T-helper 17 cell (primary cell): ENCODE measurements at places on chromosomes 11 and 22. TPM values are rescaled to one million over a fixed set of nuclear protein-coding genes. Genes with fewer than 3 reads are reported as not detected.
A peak's percentile ranks its signal among the peaks of the same experiment; 100 is the strongest.

The SCN3B gene
- total RNA-seq, result not detected

The GLB1L2 gene
- total RNA-seq, result 0.37 TPM

The RHOD gene
- not detected for total RNA-seq

The OR8D1 gene
- not detected for total RNA-seq

The SAA4 gene
- total RNA-seq, result not detected

The ART1 gene
- not detected for total RNA-seq

The CHST1 gene
- total RNA-seq, result not detected

The AQP11 gene
- 0.16 TPM for total RNA-seq

- no peak for DNase-seq
- H3K36me3 ChIP-seq, result no peaks in the 10 kb centered on the region
- no peak overlapping the region for H3K4me3 ChIP-seq
- no peaks in the 10 kb centered on the region for H3K4me1 ChIP-seq
These were observed 86.5 kb downstream of the MN1 start for GRCh38 chr22:27715106-27715505.

DNA sequence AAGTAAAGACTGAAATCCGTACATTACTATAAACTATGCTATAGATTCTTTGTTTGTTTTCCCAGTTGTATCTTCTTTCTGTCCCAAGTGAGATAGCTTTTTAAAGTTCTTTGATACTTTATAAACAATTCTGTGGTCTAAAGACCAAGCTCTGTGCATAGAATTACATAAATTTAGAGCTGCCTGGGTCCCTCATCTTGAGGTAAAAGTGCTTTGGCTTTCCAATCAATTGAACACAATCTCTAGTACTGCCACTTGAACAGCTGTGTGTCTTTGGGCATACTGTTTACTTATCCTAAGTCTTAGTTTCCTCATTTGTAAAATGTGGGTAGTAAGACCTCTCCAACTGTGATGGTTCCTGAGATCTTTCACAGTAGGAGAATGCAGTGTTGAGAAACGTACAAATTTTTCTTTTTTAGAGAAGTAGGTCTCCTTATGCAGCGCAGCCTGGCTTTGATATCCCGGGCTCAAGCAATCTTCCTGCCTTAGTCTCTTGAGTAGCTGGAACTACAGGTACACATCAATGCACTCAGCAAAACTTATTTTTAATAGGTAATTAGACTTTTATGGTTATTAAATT is 2.5 kb upstream of the EED start:
- peaks cover 2% of the 10 kb centered on the region for H3K36me3 ChIP-seq

- H3K4me3 ChIP-seq, result peak overlapping the region; percentile 94
- H3K36me3 ChIP-seq, result peaks cover 3% of the 10 kb centered on the region
- DNase-seq, result no peak
- peak overlapping the region; percentile 94 for H3K27ac ChIP-seq
- H3K4me1 ChIP-seq, result peaks cover 32% of the 10 kb centered on the region
These were observed 569 bp downstream of the POLA2 start for GRCh38 chr11:65262381-65262680.

DNA sequence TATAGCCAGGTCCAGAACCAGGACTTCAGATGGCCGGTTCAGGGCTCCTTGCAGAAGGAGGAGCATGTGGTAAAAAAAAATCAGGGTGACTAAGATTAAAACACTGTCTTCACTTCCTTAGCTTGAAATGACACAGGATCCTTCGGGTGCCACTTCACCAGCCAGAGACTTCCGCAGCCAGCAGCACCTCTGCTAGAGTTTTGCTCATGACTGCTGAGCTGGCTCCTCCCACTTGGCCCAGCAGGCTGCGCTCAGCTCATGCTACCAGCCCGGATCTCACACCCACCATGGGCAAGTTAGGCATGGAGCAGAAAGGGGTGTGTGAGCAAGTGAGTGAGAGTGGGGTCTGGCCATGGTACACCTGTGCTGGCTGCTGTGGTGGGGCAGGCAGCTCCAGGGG is 6.6 kb upstream of the MS4A18 start:
- DNase-seq, result no peak
- H3K4me1 ChIP-seq, result no peaks in the 10 kb centered on the region
- H3K27me3 ChIP-seq, result peaks cover 48% of the 10 kb centered on the region
- peaks cover 2% of the 10 kb centered on the region for H3K36me3 ChIP-seq
- no peak overlapping the region for H3K4me3 ChIP-seq

- peaks cover 22% of the 10 kb centered on the region for H3K27me3 ChIP-seq
- no peak overlapping the region for H3K4me3 ChIP-seq
- H3K4me1 ChIP-seq, result peaks cover 2% of the 10 kb centered on the region
These were observed 8.8 kb downstream of the HOATZ start for GRCh38 chr11:111523343-111523742.

DNA sequence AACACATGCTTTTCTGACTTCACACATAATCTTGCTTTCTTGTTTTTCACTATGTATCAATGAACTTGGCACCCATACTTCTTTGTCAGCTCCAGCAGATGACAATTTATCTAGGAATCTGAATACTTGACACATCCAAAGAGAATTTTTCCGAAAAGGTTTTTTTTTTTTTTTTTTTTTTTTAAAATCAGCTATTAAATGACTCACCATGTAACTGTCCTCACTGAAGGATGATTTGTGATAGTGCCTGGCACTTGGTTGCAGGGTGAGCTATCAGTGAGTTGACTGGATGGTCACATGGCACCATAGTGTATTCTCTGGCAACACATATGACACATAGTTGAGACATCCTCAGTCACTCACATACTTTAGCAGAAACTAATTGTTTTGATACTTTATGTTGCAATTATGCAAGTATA is 133.4 kb upstream of the E2F8 start:
- H3K4me1 ChIP-seq, result no peaks in the 10 kb centered on the region
- H3K27me3 ChIP-seq, result peaks cover 45% of the 10 kb centered on the region
- H3K27ac ChIP-seq, result no peak overlapping the region
- no peaks in the 10 kb centered on the region for H3K36me3 ChIP-seq
- DNase-seq, result no peak

- no peak overlapping the region for H3K4me3 ChIP-seq
- no peaks in the 10 kb centered on the region for H3K27me3 ChIP-seq
- no peak for DNase-seq
These were observed 50.4 kb downstream of the OR4A47 start for GRCh38 chr11:48538991-48539390.

DNA sequence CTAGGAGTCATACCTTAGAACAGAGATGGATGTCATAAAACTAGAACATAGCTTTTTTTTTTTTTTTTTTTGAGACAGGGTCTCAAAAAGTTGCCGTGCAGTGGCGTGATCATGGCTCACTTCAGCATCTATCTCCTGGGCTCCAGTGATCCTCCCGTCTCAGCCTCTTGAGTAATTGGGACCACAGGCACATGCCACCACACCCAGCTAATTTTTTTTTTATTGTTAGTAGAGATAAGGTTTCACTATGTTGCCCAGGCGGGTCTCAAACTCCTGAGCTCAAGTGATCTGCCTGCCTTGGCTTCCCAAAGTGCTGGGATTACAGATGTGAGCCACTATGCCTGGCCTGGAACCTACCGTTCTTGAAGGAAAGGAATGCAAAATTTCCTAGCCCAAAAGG is 8.8 kb upstream of the CEP295 start:
- H3K36me3 ChIP-seq, result peaks cover 8% of the 10 kb centered on the region
- no peak overlapping the region for H3K27ac ChIP-seq
- peaks cover 40% of the 10 kb centered on the region for H3K27me3 ChIP-seq
- H3K4me3 ChIP-seq, result no peak overlapping the region
- peaks cover 19% of the 10 kb centered on the region for H3K4me1 ChIP-seq

DNA sequence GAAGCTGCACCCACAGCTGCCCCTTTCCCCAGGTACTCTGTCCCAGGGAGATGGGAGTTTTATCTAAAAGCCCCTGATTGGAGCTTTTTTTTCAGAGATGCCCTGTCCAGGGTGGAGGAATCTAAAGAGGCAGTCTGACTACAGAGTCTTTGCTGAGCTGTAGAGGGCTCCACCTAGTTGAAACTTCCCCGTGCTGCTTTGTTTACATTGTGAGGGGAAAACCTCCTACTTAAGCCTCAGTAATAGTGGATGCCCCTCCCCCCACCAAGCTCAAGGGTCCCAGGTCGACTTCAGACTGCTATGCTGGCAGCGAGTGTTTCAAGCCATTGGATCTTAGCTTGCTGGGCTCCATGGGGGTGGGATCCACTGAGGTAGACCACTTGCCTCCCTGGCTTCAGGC is 470.1 kb upstream of the LARGE1 start:
- no peak for DNase-seq
- H3K27ac ChIP-seq, result no peak overlapping the region
- no peaks in the 10 kb centered on the region for H3K4me1 ChIP-seq
- no peaks in the 10 kb centered on the region for H3K27me3 ChIP-seq
- no peaks in the 10 kb centered on the region for H3K36me3 ChIP-seq

DNA sequence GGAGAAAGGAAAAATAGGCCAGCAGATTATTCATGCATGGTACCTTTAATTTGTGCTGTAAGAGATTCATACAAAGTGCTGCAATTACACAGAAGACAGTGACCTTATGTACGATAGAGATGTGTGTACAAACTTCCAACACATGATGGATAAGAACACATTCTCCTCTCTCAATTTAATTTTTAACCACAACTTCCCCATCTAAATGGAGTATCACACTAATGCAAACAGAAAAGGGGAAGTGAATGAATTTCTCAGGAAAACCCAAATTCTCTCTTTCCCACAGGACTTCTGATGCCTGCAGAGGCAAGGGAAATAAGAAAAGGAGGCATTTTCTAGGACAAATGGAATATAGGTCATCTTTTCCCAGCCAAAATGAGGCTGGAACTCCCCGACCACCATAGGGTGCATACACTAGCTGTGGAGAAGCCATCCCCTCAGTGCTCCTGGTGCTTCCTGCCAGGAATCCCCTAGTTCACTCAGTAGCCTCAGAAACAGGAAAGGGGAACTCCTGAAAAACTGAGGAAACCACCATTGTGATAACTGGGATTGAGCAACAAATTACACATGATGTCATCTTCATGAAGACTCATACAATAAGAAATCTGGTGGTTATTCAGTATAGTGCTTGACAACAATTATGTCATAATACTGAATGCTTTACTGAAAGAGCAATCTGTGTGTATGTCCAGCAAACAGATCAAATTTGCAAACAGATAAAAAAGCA is 22.4 kb downstream of the MMP10 start:
- DNase-seq, result no peak
- H3K36me3 ChIP-seq, result peaks cover 2% of the 10 kb centered on the region
- peaks cover 4% of the 10 kb centered on the region for H3K4me1 ChIP-seq

GRCh38 chr11:8070417-8071115 is 10.4 kb upstream of the TUB start:
- H3K27ac ChIP-seq, result no peak overlapping the region
- no peak for DNase-seq
- peaks cover 55% of the 10 kb centered on the region for H3K27me3 ChIP-seq
- H3K4me3 ChIP-seq, result no peak overlapping the region

- H3K27ac ChIP-seq, result peak overlapping the region; percentile 24
- no peak overlapping the region for H3K4me3 ChIP-seq
- no peaks in the 10 kb centered on the region for H3K27me3 ChIP-seq
- peaks cover 16% of the 10 kb centered on the region for H3K4me1 ChIP-seq
- peaks cover 4% of the 10 kb centered on the region for H3K36me3 ChIP-seq
These were observed 185.8 kb downstream of the BRD1 start for GRCh38 chr22:49641770-49642313.

DNA sequence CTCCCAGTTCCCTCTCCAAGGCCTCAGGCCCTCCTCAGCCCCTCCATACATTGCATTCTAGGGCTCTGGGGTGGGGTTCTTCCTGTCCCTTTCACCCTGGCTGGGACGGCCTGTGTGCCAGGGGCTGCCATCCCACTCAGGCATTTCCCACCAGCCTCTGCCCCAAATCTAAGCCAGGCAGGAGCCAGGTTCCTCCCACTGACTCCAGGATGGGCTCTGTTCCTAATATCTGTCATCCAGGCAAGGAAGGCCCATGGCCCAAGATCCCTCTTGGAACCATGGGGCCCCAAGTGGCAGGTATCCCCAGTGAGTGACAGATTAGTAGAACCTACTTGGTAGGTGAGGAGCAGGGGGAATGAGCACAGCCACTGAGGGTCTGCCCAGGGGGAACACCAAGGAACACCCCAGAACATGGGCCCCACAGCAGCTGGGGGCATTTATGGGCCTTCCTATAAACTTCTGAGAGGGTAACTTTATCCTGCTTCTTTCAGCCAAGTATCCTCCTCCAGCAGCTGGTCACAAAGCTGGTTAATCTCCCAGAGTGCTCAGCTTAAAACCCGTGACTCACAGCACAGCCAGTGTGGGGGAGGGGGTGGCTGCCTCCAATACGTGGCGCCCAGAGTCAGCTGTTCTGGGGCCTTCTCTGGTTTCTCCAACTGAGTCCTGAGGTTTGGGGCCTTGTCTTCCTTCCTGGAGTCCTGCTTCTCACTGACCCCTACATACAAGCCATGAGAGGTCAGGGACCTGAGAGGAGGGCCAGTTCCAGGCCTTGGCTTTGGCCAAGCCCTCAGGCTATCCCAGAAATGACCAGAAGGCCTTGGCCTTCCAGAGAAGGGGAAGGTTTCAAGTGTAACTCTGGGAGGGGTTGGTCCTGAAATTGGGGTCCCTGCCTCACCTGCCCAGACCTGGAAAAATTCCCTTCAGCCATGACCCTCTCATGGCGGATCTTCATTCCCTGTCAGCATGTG is 19.9 kb upstream of the MYOD1 start:
- peaks cover 54% of the 10 kb centered on the region for H3K27me3 ChIP-seq
- H3K36me3 ChIP-seq, result peaks cover 7% of the 10 kb centered on the region
- H3K4me3 ChIP-seq, result no peak overlapping the region
- peaks cover 3% of the 10 kb centered on the region for H3K4me1 ChIP-seq
